ENCODE measurements at places on chromosomes 4 and X.

DNA sequence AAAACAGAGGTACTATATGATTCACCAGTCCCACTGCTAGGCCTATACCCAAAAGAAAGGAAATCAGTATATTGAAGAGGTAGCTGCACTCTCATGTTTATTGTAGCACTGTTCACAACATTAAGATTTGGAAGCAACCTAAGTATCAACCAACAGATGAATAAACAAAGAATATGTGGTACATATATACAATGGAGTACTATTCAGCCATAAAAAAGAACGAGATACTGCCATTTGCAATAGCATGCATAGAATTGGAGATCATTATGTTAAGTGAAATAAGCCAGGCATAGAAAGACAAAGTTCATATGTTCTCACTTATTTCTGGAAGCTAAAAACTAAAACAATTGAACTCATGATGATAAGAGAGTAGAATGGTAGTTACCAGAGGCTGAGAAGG lies 72.6 kb downstream of the FGF16 start:
- DNase-seq, result no peak

GRCh38 chrX:28576117-28576516 lies 11.1 kb upstream of the IL1RAPL1 start:
- no peak for DNase-seq

DNA sequence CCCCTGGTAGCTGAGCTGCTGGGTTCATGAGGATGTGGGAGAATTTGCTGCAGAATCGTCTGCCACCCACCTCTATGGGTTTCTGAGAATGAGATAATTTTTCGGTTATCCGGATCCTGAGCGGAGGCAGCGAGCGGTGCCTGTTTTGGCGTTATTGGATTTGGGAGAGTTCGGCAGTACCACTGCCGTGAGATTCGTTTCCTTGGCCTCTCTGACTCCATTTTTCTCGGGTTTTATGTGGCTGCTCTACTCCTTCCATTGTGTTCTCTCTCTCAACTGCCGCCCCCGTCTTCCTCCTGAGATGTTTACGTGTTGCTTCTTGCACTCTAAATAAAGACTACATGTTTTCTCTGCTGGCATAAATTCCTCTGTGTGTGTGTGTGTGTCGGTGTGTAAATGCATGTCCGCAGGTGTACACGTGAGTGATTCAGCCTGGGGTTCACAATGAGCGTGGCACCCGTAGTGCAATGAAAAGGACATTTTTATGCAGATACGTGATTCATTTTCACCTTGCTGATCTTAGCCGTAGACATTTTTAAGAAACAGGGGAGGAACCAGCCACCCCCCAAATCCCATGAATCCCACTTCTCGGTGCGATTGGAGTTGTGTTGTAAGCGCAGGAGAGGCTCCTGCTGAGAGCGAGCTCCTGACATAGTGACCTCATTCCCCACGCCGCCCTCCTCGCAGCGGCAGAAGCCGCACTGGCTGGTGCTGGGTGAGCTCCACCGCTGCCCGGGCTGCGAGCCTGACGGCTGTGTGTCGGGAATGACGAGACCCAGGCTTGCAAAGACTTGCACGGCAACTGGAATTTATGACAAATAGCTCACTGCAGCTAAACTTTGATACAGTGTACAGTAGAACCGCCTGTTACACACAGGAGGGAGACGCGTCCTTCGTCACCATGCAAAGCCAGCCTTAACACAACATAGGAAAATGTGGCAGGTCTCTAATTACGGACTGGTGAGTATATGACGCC lies 82.2 kb downstream of the STOX2 start:
- DNase-seq, result no peak

- no peak for DNase-seq
Measured at GRCh38 chrX:108993909-108994308, 257.5 kb upstream of the IRS4 start.

GRCh38 chr4:8541981-8542715 lies 38.0 kb upstream of the GPR78 start:
- no peak for DNase-seq

DNA sequence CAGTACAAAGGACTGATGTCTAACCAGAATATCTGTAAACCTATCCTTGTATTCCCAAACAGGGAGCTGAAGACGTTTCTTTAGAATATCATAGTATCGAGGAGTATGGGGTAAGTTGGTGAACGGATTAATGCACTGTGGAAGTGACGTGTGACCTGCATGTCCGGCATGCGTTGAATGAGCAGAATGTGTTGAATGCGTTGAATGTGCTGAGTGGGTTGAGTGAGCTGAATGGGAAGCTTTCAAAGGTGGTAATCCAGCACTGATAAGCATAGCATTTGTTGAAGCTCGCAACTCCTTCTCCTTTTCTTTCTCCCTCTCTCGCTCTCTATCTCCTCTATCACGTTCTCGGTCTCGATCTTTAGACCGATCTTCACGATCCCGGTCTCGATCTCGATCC lies 8.1 kb downstream of the DHX15 start:
- DNase-seq, result no peak

GRCh38 chr4:117549524-117549923 lies 464.1 kb upstream of the TRAM1L1 start:
- DNase-seq, result no peak

DNA sequence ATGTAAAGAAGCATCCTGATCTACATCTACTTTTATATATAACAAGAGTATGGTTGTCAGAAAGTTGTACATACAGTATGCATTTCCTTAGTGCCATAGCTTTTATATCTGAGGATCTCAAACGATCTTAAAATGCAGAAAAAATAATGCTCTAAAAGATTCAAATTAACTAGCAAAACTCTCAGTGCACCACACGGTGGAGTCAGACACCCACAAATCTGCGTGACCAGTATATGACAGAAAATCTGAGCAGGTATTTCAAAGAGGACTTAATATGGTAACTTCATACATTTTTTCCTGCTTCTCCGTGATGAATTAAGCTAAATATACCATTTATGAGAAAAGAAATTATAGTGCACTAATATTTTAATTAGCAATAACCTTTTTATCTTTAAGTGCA lies 803.0 kb downstream of the DMD start:
- DNase-seq, result peak; percentile 3

GRCh38 chr4:20318909-20319277 lies 67.2 kb downstream of the SLIT2 start:
- no peak for DNase-seq

DNA sequence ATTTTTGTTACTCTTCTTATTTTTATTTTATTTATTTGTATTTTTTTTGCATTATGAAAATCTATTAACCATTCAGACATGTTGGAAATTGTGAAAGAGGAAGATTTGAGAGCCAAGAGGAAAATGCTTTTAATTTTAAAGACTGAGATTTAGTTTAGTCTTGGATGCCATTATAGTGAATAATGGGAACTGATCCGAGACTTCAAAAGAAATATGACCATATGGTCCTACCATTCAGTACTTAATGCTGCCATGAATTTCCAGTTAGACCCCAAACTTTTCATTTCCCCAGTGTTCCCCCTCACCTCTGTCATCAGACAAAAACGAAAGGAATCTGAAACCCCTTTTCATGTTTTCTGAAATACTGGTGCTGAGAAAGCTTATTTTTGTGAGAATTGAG lies 95.5 kb downstream of the TENM3 start:
- no peak for DNase-seq

DNA sequence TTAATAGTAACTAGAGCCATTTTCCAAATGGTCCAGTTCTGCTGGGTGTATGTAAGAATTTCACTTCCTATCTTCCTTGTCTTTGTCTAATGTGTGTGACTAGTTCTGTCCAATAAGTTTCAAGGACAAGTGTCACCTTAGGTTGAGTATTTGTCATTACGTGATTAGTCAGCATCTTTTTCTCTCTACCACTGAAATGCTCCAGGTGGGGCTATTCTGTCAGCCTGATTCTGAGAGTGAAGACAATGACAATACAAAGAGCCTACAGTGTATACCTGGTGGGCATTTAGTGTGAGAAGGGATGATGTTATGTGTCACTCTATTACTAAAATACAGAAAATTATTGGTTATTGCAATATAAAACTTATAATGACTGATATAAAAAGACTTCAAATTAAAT lies 876.3 kb downstream of the C4orf33 start:
- no peak for DNase-seq

GRCh38 chr4:150139297-150139865 lies 61.1 kb downstream of the DCLK2 start:
- DNase-seq, result no peak

GRCh38 chrX:11430271-11430670 lies 137.1 kb downstream of the AMELX start:
- no peak for DNase-seq

Data from endothelial cell (in vitro differentiated cells).